ENCODE measurements at places on chromosomes 16 and 17. TPM values are rescaled to one million over a fixed set of nuclear protein-coding genes. Genes with fewer than 3 reads are reported as not detected.
A peak's percentile ranks its signal among the peaks of the same experiment; 100 is the strongest.

ZPBP2 gene
- 0.19 TPM for total RNA-seq

SALL1 gene
- not detected for total RNA-seq

ABCC6 gene
- total RNA-seq: not detected

KRT36 gene
- total RNA-seq: not detected

ARL16 gene
- 39.0 TPM for total RNA-seq

KRTAP4-3 gene
- total RNA-seq: not detected

FN3K gene
- 2.1 TPM for total RNA-seq

C16orf74 gene
- total RNA-seq: 0.25 TPM

ITGB3 gene
- total RNA-seq: 0.04 TPM

HSD17B1 gene
- total RNA-seq: 0.35 TPM

FLYWCH1 gene
- 26.6 TPM for total RNA-seq

DNA sequence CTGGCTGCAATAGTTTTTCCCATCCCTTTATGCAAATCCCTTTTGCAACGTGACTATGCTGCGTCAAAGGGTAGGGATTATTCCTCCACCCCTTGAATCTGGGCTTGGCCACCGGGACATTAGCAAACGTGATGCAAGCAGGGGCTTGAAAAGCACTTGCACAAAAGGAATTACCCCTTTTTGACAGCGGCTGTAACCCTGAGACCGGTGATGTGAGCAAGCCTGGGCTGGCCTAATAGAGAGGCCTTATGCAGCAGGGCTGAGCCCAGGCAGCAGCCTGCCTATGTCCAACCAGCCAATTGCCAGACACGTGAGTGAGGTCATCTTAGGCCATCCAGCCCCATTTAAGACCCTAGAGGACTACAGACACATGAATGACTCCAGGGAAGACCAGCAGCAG lies 30.4 kb upstream of the PAFAH1B1 start:
- H3K27me3 ChIP-seq: peaks cover 1% of the 10 kb centered on the region
- peaks cover 13% of the 10 kb centered on the region for H3K4me1 ChIP-seq
- no peaks in the 10 kb centered on the region for H3K36me3 ChIP-seq
- H3K27ac ChIP-seq: no peak overlapping the region

DNA sequence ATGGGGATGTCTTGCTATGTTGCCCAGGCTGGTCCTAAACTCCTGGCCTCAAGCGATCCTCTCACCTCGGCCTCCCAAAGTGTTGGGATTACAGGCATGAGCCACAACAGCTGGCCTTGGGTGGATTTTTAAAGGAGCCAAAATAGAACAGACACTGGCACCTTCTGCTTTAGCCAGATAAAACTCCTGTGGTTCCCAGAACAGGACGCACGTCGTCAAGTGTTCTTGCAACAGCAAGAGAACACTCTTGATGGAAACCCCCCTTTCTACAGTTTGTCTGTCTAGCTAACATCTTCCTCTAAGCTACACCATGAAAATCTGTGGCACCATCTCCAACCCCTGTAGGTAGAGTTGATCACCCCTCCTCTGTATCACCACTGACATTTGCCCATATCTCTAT lies 122.6 kb downstream of the NPIPB5 start:
- peaks cover 13% of the 10 kb centered on the region for H3K27me3 ChIP-seq
- no peak overlapping the region for H3K27ac ChIP-seq
- DNase-seq: no peak

DNA sequence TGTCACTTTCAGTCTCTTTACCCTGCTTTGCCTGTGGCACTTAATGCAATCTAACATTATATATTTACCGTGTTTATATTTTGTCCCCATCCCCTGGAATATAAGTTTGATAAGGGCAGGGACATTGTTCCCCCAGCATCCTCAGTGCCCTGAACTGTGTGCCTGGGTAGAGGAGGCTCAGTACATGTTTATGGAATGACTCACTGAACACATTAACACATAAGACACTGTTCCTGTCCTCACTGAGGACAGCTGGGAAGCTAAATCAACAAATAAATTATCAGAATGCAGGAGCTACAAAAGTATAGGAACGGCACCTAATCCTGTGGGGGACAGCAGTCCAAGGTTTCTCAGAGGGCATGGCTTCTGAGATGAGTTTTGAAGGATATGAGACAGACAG lies 27.8 kb downstream of the GRIN2A start:
- H3K4me1 ChIP-seq: no peaks in the 10 kb centered on the region
- H3K27ac ChIP-seq: no peak overlapping the region
- no peak for DNase-seq
- H3K27me3 ChIP-seq: peaks cover 17% of the 10 kb centered on the region

DNA sequence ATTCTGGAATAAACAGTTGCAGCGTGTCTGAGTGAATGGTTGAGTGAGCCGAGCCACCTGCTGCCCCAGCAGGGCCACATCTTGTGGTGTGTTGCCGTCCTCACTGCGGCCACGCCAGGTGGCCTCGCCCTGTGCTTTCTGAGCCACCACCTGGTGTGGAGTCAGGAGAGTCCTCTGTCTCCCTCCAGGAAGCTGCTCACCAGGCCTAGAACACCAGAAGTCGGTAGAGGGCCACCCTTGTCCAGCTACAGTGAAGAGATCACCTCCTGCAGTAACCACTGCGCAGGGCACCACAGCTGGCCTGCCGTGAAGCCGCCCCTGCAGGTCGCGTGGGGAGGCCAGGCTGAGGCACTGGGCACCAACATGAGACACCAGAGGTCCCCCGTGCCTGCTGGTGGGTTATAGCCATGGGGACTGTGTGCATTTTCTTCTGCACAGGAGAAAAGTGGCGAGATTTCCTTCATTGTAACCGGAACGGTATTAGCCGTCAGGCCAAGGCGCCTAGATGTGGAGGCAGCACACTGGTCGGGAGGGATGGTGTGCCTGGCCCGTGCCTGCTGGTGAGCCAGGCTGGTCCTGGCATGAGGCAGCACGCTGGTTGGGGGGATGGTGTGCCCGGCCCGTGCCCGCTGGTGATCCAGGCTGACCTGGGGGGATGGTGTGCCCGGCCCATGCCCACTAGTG lies 28.9 kb upstream of the FOXK2 start:
- H3K27ac ChIP-seq: peak overlapping the region; percentile 35
- H3K27me3 ChIP-seq: no peaks in the 10 kb centered on the region
- H3K36me3 ChIP-seq: peaks cover 17% of the 10 kb centered on the region

DNA sequence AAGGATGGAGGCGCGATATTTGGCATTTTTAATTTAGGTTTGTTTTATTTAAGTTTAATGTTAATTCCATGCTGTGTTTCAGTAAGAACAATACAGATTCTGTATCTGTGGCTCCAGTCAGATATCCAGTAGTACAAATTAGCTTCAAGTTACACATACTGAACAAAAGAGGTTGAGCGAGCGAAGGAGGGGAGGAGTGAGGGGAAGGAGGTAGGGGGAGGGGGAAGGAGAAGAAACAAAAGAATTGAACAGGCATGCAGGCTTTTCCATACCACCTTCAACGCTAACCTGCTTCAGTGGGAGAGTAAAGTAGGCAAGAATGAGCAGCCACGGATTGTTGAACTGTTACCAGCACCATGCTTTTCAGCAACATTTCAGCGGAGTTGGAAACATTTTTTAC lies 55.5 kb downstream of the YWHAE start:
- H3K27me3 ChIP-seq: no peaks in the 10 kb centered on the region
- H3K27ac ChIP-seq: no peak overlapping the region
- DNase-seq: no peak

- H3K27ac ChIP-seq: peak overlapping the region; percentile 21
- H3K4me1 ChIP-seq: peaks cover 8% of the 10 kb centered on the region
- DNase-seq: peak; percentile 81
- H3K4me3 ChIP-seq: no peak overlapping the region
These were observed 28.8 kb downstream of the NGFR start for GRCh38 chr17:49523706-49524472.

DNA sequence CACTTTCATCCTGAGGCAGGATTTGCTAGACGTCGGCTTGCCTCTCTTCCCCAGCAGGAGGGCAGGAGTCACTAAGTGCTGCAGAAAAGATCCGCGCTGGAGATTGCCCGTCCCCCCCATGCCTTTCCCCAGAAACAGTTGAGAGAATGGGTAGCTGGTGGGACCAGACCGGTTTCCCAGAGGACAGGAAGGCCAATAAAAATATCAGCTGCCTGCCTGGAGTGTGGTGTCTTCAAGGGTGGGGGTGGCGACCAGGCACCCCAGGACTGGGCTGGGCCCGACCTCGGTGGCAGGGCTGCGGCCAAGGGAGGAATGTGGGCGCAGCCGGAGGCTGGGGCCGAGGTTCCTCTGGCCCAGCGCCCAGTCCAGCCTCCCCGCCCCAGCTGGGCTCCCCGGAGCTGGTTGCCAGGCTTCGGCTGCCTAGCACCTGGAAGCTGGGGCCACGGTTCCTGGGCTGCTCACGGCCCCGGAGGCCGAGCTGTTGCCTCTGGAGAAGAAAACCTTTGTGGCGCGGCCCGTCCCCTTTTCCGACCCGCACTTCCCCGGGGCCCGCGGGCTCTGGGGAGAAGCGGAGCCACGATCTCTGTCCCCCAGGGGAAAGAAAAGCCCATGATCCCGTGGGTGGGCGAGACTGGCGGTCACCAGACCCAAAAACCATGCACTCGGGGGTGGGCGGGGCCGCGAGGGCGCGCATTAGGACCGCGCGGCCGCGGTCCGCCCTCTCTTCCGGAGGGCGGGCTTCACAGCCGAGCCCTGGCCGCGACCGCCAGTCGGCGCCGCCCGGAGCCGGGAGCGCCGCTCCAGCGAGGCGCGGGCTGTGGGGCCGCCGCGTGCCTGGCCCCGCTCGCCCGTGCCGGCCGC lies at the start of gene TRAF4:
Gene TRAF4 (plus strand): TSS at position 769 of the 861 bp plus-strand sequence. CDS start 102 bp downstream, outside the sequence.
- H3K4me3 ChIP-seq: peak within 1 kb of the TSS; percentile 87
- no peaks in the 10 kb centered on the region for H3K27me3 ChIP-seq
- DNase-seq: peak; percentile 89
- peak within 1 kb of the TSS; percentile 92 for H3K27ac ChIP-seq
- H3K4me1 ChIP-seq: peaks cover 42% of the 10 kb centered on the region

DNA sequence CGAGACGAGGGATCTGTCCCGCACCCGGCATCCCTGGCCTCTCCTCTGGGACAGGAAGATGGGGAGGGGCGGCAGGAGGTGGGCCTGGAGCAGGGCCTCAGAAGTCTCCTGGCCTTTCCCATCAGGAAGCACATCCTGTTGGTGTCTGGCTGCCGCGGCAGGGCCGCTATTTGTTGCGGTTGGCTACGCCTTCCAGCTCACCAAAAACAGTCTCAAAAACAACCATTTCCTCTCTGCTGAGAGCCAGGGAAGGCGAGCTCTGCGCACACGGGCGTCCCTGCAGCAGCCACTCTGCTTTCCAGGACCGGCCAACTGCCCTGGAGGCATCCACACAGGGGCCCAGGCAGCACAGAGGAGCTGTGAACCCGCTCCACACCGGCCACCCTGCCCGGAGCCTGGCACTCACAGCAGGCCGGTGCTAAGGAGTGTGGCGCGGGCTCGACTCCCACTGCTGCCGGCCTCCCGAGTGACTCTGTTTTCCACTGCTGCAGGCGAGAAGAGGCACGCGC lies at the start of gene TMEM204:
Gene TMEM204 (plus strand): TSS at position 224 of the 509 bp plus-strand sequence. CDS start 610 bp downstream, outside the sequence.
- H3K4me3 ChIP-seq: peak within 1 kb of the TSS; percentile 95
- H3K27ac ChIP-seq: peak within 1 kb of the TSS; percentile 94
- no peaks in the 10 kb centered on the region for H3K27me3 ChIP-seq
- peak; percentile 66 for DNase-seq

DNA sequence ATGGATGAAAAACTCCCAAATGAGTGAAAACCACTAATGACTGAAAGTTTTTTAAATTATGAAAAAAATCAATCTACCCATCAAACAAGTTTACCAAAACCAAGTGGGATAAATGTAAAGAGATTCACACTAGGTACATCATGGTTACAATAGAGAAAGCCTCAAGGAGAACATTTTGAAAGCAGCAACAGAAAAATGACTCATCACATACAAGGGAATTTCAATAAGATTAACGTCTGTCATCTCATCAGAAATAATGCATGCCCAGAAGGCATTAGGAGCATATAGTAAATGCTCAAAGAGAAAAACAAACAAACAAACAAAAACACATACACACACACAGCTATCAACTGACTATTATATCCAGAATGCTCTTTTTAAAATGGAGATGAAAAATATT lies 261.8 kb upstream of the KIF2B start:
- H3K4me3 ChIP-seq: no peak overlapping the region
- no peaks in the 10 kb centered on the region for H3K4me1 ChIP-seq
- H3K27ac ChIP-seq: no peak overlapping the region
- H3K36me3 ChIP-seq: no peaks in the 10 kb centered on the region
- H3K27me3 ChIP-seq: no peaks in the 10 kb centered on the region

- no peaks in the 10 kb centered on the region for H3K27me3 ChIP-seq
- H3K36me3 ChIP-seq: no peaks in the 10 kb centered on the region
- no peak overlapping the region for H3K27ac ChIP-seq
- H3K4me1 ChIP-seq: peaks cover 5% of the 10 kb centered on the region
- DNase-seq: no peak
- no peak overlapping the region for H3K4me3 ChIP-seq
These were observed 345.2 kb upstream of the TBX2 start for GRCh38 chr17:61054436-61054835.

- no peak overlapping the region for H3K27ac ChIP-seq
- no peaks in the 10 kb centered on the region for H3K4me1 ChIP-seq
- peak; percentile 34 for DNase-seq
- H3K36me3 ChIP-seq: no peaks in the 10 kb centered on the region
- no peaks in the 10 kb centered on the region for H3K27me3 ChIP-seq
These were observed 451.5 kb upstream of the HSBP1 start for GRCh38 chr16:83356266-83356665.

- H3K36me3 ChIP-seq: no peaks in the 10 kb centered on the region
- DNase-seq: no peak
- no peak overlapping the region for H3K4me3 ChIP-seq
- no peak overlapping the region for H3K27ac ChIP-seq
These were observed 8.1 kb downstream of the COX6A2 start for GRCh38 chr16:31420037-31420436.

GRCh38 chr17:49920030-49920769 lies 48.8 kb upstream of the DLX4 start:
- H3K27ac ChIP-seq: no peak overlapping the region
- no peaks in the 10 kb centered on the region for H3K4me1 ChIP-seq
- no peak for DNase-seq

- H3K36me3 ChIP-seq: no peaks in the 10 kb centered on the region
- peaks cover 54% of the 10 kb centered on the region for H3K27me3 ChIP-seq
- no peak overlapping the region for H3K27ac ChIP-seq
- DNase-seq: no peak
These were observed 253.6 kb downstream of the C16orf95 start for GRCh38 chr16:87063543-87063942.
